Natural killer cell (primary cell): ENCODE measurements at places on chromosomes 4 and X. TPM values are rescaled to one million over a fixed set of nuclear protein-coding genes. Genes with fewer than 3 reads are reported as not detected.

AFM gene
- not detected for total RNA-seq

GPRASP3 gene
- 2.9 TPM for total RNA-seq

GC gene
- total RNA-seq: not detected

POU3F4 gene
- total RNA-seq: not detected

DNA sequence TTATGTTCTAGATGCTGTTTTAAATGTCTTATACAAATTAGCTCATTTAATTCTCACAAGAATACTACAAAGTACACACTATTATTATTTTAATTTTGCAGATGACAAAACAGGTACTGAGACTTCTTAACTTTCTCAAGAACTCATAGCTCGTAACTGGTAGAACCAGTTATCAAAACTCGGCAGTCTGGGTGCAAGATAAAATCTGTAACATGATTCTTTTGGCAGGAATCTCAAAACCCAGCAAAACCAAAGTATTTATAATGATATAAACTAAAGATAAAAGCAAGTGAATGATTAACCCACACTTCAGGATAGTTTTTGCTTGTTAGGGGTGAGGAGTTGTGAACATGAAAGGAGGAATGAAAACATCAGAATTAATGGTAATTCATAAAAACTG lies 27.6 kb downstream of the CLNK start:
- no peak for DNase-seq

- DNase-seq: no peak
Observed at GRCh38 chr4:22029803-22030202, 81.2 kb upstream of the KCNIP4 start.

DNA sequence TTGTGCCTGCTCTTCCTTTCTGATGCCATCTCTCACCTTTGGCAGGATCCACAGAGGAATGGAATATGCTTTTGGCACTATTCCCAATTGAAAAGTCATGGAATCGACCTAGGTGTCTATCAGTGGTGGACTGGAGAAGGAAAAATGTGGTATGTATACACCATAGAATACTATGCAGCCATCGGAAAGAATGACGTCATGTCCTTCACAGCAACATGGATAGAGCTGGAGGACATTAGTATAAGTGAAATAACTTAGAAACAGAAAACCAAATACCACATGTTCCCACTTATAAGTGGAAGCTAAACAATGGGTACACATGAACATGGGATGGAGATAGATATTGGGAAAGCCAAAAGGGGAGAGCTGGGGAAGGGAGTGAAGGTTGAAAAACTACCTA lies 58.3 kb upstream of the SMIM31 start:
- no peak for DNase-seq

- peak; percentile 70 for DNase-seq
Observed at GRCh38 chr4:128286474-128287058, 1.0 kb downstream of the PGRMC2 start.

DNA sequence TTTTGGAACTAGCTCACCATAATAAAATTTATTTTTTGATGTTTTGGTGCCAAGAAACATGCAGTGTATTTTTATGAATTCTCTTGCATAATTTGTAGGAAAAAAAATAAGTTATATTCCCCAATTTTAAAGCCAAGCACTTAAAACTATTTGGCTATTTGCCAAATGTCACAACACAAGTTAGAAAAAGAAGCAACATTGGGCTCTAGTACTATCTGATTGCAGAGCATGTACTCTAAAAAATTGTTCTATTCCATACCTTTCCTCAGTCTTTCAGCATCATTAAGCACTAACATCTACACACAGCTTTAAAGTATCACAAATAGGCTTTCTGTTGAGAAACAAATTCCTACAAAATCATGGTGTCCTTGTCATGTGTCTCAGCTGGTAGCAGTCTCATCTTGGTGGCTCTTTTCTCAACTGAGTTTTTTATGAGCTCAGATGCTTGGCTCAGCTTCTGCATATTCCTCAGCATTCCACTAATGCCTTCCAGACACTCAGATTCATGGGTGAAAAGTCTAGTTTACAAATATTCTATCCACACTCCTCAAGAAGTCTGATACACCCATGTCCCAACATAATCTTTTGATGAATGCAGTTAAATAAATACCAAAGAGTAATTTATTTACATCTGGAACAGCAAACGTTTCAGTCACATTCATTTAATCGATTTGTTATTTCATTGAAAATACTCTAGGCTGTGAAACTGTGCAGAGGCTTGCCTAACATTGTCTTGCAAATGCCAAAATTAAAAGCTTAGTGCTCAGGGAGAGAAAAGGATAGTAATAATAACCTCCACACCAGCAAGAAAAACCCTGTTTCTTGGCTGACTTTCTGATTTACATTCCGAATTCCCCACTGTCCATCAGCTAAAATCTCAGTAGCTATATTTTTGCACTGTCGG lies 2209.9 kb downstream of the PCDH7 start:
- no peak for DNase-seq

GRCh38 chr4:40183615-40184411 lies 13.0 kb upstream of the RHOH start:
- peak; percentile 25 for DNase-seq

GRCh38 chrX:13102636-13103035 lies 58.2 kb upstream of the FAM9C start:
- DNase-seq: no peak

GRCh38 chr4:82201805-82202641 lies 171.8 kb downstream of the HNRNPD start:
- peak; percentile 71 for DNase-seq
